ENCODE measurements at places on chromosomes 4 and X.

DNA sequence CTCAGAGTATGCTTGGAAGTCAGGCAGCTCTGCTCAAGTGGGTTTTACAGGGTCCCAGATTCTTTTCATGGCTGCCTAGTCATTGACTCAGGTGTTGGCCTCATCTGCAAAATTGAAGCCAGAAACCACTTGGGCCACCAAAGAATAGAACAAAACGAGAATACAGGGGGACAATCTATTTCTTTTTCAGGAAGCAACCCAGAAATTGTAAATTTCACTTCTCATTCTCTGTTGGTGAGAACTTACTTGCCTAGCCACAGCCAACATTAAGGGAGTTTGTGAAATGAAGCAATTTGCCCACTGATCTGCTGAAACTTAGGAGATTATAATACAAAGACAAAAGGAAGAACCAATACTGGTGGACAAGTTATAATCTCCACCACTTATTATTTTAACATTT, 8.6 kb upstream of the TKTL2 start:
- DNase-seq, result no peak

DNA sequence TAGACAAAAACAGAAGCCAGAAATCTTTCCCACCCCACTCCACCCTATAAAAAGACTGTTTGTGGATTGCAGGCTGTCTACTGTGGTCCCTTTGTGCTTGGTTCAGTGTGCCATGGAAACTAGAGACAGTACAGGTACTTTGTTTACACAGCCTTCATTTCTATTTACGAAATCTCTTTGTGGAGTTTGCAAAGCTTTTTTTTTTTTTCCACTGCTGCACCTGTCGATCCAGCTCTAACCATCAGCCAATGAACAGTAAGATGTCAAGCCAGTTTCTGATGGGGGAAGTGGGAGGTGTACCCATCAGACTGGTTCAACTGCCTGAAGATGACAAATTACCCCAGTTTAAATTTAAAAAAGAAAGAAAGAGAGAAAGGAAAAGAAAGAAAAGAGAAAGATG, 20.2 kb upstream of the LRBA start:
- DNase-seq, result no peak

GRCh38 chr4:26307037-26307800, 13.6 kb upstream of the RBPJ start:
- no peak for DNase-seq

DNA sequence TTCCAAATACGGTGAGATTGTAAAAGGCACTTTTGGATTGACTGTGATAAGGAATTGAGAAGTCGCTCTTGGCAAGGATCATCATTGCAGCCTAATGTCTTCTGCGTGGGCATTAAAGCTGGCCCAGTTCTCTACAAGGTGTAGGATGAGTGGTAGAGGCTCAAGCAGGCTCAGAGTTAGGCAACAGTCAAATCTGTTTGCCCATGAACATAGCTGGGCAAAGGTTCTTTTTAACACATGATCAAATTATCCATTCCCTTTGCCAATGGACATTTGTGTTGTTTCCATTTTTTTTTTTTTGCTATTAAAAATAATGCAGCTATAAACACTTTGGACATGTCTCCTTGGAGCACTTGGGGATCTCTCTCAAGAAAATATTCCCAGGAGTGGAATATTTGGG, 229.1 kb upstream of the FAT1 start:
- DNase-seq, result no peak

DNA sequence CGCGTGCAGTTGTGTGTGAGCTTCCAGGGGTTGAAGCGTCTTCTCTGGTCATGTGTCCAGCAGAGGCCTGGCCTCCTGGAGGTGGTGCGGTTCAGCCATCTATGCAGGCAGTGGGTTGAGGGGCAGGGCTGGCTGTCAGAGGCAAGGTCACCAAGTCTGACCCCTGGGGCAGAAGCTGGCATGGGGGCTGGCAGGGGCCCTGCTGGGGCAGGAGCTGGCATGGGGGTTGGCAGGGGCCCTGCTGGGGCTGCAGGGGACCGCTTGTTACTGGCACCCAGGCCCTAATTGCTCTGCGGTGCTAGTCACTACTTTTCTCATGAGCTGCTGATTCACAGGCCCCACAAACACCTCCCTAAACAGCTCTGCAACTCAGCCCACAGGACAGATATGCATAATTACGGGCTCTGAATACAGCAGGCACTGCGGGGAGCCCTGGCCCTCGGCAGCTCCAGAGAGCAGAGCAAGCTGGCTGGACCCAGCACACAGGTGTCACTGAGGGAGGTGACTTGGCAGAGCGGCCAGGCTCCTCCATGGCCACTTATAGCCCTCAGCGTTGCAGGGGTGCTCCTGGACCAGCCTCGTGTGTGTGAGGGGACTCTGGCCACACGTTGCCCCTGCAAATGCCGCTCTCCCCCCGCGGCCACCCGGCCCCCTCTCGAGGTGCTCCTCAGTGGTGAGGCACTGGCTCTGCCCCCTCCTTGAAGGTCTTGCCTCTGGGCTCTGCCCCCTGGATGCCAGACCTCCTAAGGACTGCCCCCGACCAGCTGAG, 32.7 kb downstream of the CPLX1 start:
- no peak for DNase-seq

- DNase-seq, result no peak
Observed at GRCh38 chrX:16612257-16612897, 37.6 kb upstream of the S100G start.

DNA sequence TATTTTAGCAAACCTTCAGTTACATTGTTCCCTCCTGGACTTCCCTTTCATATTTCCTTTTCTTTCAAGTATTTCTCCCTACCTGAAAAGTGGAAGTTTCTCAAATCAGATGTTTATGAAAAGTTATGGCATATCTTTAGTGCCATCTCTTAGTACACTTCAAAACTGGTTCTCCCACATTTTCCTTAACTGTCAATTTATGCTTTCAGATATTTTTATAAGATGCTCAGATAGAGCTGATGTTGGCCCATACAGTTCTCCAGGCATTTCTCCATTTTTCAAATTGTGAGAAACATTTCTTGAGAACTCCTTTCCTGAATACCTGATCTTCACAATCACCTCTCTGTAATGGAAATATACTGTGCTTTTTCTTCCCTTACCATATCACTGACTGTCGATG, 32.5 kb upstream of the AP1AR start:
- DNase-seq, result no peak

DNA sequence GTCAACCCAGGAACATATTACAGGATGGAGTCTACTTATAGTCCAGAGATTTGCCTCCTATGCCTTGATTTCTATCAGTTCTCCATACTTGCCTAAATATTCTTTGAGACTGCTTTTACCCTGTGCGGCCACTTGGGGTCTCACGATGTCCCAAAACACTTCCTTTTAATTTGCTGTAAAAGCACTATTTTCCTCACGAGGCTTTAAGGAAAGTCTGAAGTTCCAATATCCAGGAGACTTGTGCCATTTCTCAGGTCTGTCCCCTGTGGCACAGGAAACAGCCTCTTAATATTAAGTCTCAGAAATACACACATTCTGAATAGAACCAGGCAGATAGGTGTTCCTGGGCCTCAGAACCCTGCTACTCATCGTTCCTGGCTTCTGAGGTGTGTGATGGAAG, 142.9 kb downstream of the TMEM164 start:
- DNase-seq, result no peak

- no peak for DNase-seq
Observed at GRCh38 chrX:69113723-69114122, 51.5 kb downstream of the PJA1 start.

GRCh38 chrX:39445336-39445735, 644.1 kb downstream of the MID1IP1 start:
- DNase-seq, result no peak

- DNase-seq, result no peak
Observed at GRCh38 chrX:26580021-26580420, 364.1 kb downstream of the MAGEB5 start.

DNA sequence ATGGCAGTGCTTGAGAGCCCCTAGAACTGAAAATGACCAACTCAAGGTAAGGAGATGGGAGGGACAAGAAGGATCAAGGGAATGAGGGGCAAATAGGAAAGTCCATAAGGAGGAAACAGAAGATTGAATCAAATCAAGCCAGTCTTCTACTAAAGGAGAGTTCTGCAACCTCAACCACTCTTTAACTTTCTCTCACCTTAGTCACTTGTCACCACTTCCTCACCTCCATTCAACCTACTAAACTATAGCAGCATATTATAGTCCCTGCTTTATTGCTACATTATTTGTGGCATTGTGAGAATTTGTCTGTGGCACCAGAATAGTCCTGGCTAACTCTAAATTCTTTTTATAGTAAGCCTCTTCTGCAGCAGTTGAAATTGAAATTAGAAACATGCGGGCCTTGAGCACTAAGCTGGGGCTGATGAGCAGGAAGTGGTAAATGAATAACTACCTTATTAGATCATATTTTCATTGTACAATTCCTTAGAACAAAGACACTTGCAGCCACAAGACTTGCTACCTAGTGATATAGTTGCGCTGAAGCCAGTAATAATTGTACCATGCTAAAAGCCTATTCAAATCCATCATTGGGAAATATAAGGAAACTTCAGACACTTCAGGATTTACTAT, 336.9 kb downstream of the ZNF674 start:
- DNase-seq, result no peak

DNA sequence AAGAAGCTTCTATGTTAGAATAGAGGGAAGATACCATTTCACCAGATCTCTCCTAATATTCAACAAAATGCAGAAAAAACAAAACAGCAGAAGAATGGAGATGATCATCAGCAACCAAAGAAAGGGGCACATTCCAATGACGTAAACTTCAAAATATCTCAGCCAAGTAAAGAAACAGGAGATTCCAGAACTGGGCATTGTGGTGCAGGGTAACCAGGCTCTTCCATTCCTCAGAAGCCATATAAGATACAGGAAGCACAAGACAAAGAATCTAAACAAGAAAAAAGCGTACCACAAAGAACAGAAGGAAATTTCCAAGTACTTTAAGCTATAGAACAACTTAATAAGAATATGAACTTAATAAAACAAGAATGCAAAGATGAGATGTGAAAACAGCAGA, 6.9 kb upstream of the ARMCX4 start:
- no peak for DNase-seq

DNA sequence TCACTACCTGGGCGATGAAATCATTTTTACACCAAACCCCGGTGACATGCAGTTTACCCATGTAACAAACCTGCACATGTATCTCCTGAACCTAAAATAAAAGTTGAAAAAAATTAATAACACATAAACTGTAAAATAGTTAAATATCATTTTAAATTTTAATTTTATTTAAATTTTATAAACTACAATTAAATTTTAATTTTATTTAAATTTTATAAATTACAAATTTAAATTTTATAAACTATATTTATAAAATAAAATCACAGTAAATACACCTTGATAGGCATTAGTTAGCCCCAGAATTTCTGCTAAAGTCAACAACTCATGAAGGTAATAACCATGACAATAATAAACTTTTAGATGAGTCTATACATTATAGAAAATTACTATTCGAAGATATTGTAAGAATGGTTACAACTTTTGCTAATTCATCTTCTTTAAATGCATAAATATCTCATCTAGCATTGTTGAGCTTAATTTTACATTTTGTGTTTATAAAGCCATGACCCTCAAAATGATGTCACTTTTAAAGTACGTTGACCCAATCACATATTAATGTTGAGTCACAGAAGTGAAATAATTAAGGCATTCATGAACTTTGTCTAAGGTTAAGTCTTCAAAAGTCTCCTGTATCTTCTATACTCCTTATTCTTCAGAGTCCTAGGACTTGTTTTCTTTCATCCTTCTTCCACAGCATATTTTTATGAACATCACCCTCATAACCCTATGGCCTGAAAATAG, 755.8 kb upstream of the LCORL start:
- DNase-seq, result no peak

DNA sequence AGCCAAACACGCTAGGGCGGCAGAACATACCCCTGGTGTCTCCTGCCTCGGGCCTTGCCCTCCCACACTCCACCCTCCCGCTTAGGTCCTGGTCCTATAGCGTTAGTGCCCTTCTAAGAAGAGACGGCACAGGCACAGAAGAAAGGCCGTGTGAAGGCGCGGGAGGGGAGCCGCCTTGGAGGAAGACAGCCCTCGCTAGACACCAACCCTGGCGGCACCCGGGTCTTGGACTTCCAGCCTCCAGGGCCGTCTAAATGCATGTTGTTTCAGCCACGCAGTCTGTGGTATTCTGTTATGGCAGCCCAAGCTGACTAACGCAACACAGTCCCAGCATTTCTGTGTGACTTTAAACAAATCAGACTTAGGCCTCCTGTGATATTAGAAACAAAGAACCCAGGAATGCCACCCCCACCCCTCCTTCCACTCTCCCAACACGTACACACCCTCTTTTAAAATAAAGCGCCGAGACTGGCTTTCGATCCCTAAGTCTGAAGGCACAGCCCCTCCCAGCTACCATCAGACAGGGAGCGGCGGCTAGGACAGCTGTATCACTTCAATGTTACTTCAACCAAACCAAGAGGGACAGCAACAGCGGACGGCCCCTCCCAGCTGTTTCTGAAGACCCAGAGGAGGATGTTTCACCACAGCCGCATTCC, 128.0 kb downstream of the AFAP1 start:
- no peak for DNase-seq

- DNase-seq, result no peak
Observed at GRCh38 chr4:2816401-2816954, 23.6 kb downstream of the SH3BP2 start.

DNA sequence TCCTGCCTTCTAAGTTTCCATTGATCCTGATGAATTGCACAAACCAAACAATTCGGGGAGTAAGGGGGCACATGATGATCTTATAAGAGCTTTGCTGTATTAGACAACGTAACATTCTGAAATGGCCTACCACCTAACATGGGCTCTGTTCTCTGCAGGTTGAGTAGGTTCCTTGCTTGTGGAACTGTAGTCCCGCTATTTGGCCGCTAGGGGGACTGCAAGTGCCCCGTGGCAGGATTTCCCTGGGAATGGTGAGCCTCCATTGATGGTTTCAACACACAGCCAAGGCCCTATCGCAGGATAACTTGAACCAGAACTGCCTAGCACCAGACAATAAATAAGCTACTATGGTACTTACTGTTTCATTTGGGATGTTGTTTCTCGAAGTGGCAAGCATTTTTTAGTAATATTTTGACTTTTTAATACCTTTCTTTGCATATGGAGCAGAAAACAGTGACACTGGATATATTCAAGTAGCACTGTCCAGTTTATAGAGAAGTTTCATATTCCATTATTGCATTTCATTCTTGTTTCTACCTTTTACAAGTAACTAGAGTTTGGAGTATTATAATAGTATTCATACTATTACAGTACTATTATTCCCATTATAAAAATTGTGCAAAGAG, 11.9 kb downstream of the AR start:
- no peak for DNase-seq

- DNase-seq, result no peak
Observed at GRCh38 chrX:100194082-100194775, 215.8 kb downstream of the PCDH19 start.

- no peak for DNase-seq
Observed at GRCh38 chrX:66677430-66677829, 38.6 kb upstream of the EDA2R start.

DNA sequence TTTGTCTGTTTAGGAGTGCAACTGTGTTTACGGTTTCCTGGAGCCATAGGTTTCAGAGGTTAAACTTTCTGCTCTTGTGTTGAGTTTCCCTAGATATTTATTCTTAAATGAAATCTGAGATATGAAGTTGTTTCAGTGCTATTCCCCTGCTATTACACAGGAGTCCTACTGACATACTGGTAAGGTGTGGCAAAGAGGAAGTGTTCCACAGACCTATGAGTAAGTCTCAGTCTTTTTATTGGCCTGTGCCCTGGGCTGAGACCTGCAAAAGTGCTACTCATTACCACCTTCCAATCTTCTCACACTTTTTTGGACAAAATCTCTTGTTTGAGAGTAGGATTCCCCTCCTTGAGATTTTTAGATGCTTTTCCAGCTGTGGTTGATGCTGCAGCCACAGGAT, 35.6 kb upstream of the MAGEA8 start:
- no peak for DNase-seq

GRCh38 chr4:10023050-10023419, 1.7 kb upstream of the SLC2A9 start:
- DNase-seq, result no peak
